Fibroblast of lung (primary cell): ENCODE measurements at places on chromosomes 2 and 18. TPM values are rescaled to one million over a fixed set of nuclear protein-coding genes. Genes with fewer than 3 reads are reported as not detected.

GRCh38 chr2:197435598-197436420 lies 981 bp upstream of the SF3B1 start:
- DNase-seq: no peak

DNA sequence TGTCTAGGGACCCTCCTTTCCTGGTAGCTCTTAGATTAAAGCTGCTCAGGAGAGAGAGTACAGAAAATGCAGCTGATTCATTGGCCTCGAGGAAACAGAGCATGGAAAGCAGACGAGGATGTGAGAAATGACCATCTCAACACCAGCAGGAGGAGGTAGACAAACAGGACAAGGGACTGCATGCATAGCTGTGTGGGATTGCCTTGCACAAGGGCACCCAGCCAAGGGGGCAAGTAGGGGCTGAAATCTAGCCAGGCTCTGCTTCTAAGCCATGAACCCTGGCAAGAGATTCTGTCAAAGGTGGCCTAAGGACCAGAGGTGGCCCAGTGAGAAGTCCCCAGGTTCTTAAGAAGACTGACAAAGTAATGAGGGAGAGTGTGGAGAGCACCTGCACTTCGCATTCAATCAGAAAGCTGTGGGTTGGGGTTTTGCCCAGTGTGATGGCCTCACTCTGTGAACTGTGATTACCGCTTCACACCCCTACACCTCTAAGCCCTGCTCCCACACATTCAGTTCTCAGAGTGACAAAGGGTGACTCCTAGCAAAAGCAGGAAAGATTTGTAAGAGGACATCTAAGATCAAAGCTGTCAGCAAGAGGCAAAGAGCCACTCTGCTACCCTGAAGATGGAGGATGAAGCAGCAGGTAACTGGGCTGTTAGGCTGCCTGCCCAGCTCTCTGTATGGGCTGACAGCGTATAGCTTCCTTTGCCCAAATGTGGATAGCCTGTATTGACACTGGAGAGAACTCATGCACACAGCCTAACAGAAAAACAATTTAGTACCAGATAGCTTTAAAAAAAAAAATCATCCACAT lies 151.3 kb upstream of the PELI1 start:
- DNase-seq: no peak

- DNase-seq: no peak
Measured at GRCh38 chr18:27707201-27707600, 469.7 kb downstream of the CDH2 start.

DNA sequence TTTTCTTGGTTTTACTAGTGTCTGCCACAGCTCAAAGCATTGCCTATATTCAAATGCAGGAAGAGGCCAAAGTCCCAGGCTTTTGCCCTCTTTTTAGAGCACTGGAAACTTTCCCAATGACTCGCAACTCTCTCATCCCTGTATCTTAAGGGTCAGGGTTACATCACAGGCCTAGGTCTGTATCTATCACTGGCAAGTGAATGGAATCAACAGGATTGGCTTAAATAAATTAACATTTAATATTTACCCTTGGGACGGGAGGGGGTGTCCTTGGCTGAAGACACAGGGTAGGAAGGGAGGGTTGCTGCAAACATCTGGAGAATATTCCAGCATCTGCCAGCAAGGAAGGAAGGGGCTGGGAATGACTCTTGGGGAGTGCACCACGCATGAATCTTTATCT lies 242.6 kb downstream of the SLC4A3 start:
- DNase-seq: no peak

DNA sequence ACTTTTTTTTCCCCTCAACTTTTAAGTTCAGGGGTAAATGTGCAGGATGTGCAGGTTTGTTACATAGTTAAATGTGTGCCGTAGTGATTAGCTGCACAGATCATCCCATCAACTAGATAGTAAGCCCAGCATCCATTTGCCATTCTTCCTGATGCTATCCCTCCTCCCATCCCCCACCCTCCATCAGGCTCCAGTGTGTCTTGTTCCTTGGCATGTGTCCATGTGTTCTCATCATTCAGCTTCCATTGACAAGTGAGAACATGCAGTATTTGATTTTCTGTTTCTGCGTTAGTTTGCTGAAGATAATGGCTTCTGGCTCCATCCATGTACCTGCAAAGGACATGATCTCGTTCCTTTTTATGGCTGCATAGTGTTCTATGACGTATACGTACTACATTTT lies 47.2 kb upstream of the STON1 start:
- peak; percentile 59 for DNase-seq

DNA sequence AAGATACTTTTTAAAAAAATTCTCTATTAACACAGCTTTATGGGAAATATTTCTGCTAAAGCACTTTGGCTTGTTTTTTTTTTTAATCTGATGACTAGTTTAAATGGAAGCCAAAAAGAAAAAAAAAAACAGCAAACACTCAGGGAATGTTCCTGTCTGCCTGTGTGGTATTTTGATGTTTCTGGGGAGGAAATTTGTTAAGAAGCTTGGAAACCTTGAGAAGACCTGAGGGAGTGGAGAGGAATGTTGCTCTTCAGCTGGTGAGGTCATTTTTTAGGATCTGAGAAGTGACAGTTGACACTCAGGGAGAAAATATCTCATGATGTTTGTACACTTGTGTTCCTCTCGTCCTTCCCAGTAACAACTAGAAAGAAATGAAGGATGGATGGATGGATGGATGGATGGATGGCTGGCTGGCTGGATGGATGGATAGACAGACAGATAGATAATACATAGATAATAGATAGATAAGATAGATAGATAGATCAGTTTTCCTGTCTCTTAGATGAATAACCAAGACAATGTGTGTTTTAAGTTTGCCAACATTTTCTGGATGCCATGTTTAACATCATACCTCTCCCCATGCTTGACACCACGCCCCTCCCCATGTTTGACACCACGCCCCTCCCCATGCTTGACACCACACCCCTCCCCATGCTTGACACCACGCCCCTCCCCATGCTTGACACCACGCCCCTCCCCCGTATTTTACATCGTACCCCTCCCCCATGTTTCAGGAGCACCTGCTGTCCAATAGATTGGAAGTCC lies 84.8 kb downstream of the CTIF start:
- peak; percentile 97 for DNase-seq

- no peak for DNase-seq
Measured at GRCh38 chr2:127588241-127588640, 52.8 kb downstream of the MYO7B start.

DNA sequence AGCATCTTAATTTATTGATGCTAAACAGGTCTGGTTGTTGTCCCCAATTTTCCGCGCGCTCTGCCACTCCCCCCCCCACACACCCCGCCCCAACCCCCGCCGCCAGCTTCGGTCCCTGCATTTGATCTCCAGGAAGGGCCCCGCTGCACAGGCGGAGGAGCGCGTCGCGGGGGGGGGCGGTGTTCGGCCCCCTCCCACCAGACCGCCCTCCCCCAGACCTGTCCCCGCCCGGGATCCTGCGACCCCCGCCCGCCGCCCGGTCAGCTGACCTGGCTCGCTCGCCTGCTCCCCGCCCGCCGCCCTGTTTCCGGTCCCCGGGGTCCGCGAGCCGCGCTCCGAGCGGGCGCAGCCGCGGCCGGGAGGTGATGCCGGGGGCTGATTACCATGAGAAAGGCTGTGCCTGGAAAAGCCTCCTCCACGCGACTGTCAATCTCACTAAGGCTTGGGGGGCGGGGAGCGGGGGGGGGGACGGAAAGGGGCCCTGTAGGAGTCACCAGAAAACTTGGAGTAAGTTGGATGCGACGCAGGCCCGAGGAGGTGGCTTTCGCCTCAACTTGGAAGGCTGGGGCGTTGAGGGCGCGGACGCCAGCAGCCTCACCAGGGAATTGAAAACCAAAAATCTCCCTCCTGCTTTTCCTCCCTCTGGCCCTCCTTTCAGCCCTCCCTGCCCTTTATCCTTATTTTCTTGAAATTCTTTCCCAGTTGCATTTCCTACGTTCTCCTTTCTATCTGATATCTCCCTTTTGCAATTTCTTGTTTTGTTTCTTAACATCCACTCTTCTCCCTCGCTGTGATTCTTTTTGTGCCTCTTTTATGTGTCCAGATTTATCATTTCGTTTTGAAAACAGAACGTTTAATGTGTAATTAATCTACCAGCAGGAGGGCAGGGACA lies 4.4 kb upstream of the ZEB2 start:
- peak; percentile 20 for DNase-seq

DNA sequence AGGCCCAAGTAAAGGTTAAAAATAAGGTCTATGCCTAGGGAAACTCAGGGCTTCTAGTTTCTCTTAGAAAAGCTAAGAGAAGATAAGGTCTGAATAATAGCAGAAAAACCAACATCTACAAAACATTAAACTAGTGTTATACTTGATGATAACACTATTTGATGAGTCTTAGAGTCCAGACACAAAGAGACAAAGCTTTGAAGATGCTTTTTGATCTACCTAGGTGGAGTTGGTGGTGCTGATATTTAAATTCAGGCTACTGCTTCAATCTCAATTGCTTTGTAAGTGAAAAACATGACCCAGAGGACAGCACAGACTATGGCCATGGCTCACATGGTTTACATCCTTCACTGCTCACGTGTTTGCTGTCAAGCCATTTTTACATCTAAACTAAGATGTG lies 11.7 kb upstream of the MFF start:
- no peak for DNase-seq

GRCh38 chr18:43405097-43405496 lies 127.8 kb upstream of the SYT4 start:
- DNase-seq: no peak

- DNase-seq: no peak
Measured at GRCh38 chr18:45657357-45658335, 42.4 kb downstream of the SLC14A2 start.

DNA sequence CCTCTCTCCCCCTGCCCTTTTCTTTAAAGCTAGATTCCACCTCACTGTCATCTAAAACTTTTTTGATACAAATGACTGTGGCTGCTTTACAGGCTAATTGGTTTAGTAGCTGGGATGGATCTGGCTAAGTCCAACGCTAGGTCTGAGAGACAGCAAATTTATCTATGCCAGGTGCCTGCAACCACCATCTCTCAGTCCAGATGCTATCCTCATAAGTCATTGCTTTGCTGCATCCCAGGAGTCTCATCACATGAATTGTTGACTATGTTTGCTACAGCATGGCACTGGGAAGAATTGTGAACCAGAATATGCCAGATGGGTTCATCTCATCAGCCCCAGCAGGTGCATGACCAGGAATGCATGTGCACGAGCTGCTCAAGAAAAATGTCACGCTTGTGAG lies 100.0 kb upstream of the PID1 start:
- DNase-seq: no peak

- no peak for DNase-seq
Measured at GRCh38 chr2:47194410-47194809, 39.3 kb upstream of the STPG4 start.

- DNase-seq: peak; percentile 23
Measured at GRCh38 chr2:139790807-139791752, 1010.9 kb upstream of the NXPH2 start.

DNA sequence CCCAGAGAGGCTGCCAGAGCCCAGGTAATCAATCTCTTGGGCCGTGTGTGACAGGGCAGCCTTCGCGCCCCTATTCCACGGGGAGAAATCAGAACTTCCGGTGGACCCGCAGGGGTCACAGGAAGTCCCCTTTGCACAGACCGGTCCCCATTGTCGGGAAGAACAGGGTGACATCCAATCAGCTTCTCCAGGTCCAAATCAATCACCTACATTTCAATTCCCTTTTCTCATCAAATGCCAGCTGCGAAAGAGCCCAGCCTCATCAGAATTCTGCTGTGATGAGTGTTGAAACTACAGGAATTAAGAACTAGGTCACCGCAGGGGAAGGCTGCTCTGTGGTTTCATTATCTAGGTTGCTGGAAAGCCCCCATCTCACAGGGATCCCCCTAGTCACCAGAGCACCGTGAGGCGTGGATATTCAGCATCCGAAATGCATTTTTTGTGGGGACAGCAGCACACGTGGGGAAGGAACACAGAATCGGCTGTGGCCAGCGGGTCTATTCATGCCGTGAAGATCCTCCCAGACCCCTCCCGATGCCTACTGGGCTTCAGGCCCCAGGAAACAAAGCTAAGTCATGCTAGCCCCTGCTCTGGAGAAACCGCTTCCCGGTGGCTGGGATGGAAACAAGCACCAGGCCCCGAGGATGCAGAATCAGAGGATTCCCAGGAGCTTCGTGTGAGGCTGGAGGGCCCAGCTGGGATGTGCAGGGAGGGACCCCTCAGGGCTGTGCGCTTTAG lies 193.7 kb upstream of the ID2 start:
- peak; percentile 72 for DNase-seq

GRCh38 chr2:48173141-48173540 lies 266.8 kb upstream of the FBXO11 start:
- no peak for DNase-seq

- no peak for DNase-seq
Measured at GRCh38 chr2:50624506-50624905, 407.4 kb downstream of the NRXN1 start.

- DNase-seq: no peak
Measured at GRCh38 chr2:86225581-86225980, 26.3 kb downstream of the MRPL35 start.

- DNase-seq: no peak
Measured at GRCh38 chr2:185665251-185665814, 73.3 kb upstream of the FSIP2 start.

Gene MCEE
- 13.4 and 18.8 TPM in 2 replicates for total RNA-seq

Gene ALPG
- total RNA-seq: not detected in 2 replicates

Gene DLGAP1
- 0.17 and 0.51 TPM in 2 replicates for total RNA-seq

Gene PAIP2B
- 1.2 and 1.5 TPM in 2 replicates for total RNA-seq

Gene TTN
- 0.33 and 0.51 TPM in 2 replicates for total RNA-seq

Gene FTCDNL1
- 2.3 and 3.6 TPM in 2 replicates for total RNA-seq

Gene ANKRD62
- total RNA-seq: not detected in 2 replicates

Gene PRKCE
- 12.3 and 19.0 TPM in 2 replicates for total RNA-seq
